ENCODE measurements at places on chromosomes 1 and 21.

- no peak for DNase-seq
These were observed 15.5 kb upstream of the SERINC2 start for GRCh38 chr1:31397360-31398095.

DNA sequence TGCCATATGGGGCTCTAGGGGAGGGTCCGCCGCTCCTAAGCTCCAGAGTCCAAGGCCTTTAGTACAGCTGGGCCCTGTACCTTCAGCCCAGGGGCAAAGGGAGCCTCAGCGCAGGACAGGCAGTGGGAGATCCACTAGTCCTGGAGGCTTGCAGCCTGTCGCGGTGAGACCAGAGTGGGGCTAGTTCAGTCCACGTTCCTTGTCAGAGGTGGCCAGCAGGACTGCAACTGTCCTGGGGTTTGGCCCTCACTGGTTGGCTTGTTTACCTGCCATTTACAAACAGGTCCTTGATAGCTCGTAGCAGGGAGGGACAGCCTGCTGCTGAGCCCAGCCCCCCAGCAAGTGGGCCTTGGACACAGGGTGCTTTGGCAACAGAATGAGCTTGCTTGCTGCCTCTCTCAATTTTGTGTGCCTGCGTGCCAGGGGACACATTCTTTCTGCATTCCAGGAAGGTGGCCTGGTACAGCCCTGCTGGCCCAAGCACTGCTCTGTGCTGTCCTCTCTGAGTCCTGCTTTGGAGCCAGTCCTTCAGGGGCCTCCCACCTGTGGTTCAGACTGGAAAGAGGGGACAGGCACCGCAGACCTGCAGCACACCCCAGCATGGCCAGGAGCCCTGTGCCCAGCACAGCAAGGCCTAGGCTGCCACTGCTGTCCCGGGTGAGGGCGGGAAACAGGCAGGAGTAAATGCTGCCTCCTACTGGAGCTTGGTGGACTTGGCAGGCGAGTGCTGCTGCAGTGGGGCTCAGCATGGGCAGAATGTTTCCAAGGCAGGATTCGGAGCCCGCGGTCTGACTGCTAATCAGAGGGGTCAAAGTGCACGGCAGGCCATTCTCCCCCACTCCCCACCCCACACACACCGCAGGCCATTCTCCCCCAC lies 15.2 kb downstream of the H6PD start:
- DNase-seq, result no peak

DNA sequence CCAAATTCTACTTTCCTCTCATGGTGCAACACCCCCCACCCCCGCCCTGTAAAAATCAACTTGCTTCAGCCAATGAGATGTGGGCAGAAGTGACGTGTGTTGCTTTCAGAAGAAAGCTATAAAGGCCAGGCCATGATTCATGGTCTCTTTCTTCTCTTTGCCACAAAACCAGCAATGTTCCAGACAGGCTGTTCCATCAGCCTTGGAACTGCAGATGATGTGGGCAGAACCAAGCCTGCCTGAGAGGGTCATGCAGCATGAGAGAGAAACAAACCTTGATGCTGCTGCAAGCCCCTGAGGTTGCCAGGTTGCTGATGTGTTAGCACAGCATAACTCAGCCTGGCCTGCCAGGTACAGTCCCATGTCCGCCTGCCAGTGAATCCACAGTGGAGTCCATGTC lies 41.8 kb downstream of the MIS18A start:
- no peak for DNase-seq

DNA sequence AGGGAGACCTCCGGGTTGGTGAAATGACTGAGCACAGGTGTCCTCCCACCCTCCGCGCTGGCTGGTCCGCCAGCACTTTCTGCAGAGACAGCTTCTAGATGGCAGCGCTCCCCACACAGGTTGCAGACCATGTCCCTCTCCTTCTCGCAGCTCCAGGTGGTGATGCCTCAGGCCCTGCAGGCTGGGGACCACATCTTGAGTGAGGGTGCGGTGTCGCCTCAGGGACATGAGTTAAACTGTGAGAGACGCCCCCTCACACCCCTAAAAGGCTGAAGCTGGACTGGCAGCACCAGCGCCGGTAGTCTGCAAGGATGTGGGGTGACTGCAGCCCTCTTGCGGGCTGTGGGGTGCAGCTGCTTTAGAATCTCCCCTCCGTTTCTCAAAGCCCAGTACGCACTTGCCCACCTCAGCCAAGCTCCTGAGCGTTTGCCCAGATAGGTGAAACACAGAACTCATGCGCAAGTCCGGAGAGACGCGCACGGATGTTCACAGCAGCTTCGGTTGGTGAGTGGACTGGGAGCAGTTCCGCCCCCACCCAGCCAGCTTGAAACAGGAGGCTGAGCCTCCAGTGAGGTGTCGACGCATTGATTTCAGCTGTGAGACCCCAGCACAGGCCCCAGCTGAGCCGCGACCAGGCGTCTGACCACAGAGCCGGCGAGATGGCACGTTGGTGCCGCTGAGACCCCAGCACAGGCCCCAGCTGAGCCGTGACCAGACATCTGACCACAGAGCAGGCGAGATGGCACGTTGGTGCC lies 28.6 kb downstream of the COL6A1 start:
- DNase-seq, result no peak

Data from stimulated activated CD4-positive, alpha-beta T cell treated with anti-CD3 and anti-CD28 coated beads, Interleukin-15, amount 100 ng/mL, for 1 hour (primary cell).